ENCODE measurements at places on chromosomes 7 and 10. TPM values are rescaled to one million over a fixed set of nuclear protein-coding genes. Genes with fewer than 3 reads are reported as not detected.

DNA sequence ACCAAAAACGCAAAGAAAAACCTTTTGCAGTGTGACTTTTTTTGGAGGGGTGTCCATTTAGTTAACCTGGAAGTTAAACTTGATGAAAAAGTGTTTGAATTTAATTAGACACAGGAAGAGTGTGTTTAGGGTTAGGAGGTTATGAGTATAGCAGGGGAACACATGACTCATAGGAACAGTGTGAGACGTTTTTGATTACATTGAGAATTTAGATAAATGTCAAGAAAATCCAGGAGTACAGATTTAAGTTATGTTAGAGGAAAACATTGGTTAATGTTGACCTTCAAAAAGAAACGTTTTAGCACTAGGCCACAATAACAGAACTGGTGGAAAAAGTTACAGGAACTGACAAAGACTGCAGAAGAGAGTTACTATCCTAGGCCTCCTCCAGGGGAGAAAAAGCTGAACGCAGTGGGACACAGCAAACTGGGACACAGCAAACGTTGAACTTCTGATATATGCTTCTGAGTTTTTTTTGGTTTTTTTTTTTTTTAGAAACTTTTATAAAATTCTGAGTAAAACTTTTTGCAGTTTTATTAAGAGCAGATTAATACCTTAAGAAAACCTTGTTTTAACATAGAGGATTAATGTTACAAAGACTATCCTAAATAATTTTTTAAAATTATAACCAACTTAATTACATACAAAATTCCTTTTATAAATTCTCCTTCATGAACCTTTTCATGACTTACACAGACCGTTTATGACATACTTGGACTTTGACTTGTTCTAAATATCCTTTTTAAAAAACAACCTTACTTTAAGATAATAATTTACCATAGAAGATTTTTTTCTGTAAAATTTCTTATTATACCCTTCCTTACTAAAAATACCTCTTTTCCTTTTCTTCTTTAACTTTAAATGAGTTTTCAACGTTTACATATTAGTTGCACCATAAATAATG lies 22.2 kb downstream of the LANCL2 start:
- DNase-seq = no peak

The AGBL3 gene
- total RNA-seq = 8.1 TPM

DNA sequence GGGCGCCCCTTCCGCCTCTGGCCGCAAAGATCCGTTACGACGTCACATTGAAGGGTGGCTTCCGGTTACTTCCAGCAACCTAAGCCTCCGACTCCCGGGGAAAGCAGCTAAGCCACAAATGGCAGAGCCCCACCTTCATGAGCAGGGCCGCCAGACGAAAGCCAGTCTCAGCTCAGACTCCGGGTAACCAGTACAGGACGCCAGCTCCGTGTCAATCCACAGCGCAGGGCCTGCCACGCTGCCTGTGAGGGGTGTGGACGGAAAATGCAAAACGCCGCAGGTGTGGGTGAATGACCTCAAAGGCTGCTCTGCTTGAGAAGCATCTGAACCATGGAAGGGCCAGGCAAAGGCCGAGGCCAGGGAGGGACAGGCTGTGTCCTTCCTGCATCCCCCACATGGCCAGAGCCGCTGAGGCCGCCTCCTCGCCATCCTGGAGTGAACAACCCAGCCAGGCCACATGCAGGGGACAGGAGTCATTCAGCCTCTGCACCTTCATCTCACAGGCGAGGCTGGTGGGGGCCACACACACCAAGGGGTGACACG lies 53.5 kb upstream of the PPP2R2D start:
- no peak for DNase-seq

DNA sequence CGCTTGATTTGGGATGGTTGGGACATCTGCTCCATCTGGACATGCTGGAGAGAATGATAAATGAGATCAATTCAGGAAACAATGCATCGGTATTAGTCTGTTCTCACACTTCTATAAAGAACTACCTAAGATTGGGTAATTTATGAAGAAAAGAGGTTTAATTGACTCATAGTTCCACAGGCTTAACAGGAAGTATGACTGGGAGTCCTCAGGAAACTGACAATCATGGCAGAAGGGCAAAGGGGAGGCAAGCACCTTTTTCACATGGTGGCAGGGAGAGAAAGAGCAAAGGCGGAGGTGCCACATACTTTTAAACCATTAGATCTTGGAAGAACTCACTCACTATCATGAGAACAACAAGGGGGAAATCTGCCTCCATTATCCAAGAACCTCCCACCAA lies 16.8 kb upstream of the TSPAN12 start:
- DNase-seq = no peak

The SLC13A1 gene
- not detected for total RNA-seq

- no peak for DNase-seq
Observed at GRCh38 chr7:7688956-7689355, 29.5 kb downstream of the RPA3 start.

DNA sequence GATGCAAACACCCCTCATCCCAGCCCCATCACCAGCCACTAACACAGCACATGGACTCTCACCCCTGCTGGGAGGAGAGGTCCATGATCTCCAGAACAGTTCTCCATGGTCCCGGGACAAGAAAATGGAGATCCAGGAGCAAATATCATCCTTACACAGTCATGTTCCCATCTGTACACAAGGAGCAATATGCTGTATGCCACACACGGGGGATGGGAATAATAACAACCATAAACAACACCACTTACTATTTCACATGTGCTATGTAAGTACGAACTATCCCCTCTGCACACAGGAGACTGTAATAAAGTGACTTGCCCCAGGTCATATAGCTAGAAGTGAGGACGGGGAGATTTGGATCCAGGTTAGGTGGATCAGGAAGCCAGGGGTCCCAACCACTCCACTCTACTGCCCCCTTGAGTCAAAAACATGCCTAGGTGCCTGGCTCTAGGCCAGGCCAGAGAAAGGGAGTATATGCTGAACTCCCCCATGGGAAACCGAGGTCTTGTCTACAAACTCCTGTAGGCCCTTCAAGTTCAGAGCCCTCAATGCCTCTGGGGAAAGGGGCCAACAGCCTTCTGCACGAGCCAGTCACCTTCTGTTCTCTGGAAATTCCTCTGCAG lies 34.1 kb downstream of the LRRC20 start:
- no peak for DNase-seq

- DNase-seq = peak; percentile 46
Observed at GRCh38 chr10:98446151-98446660, 529 bp downstream of the HPS1 start.

DNA sequence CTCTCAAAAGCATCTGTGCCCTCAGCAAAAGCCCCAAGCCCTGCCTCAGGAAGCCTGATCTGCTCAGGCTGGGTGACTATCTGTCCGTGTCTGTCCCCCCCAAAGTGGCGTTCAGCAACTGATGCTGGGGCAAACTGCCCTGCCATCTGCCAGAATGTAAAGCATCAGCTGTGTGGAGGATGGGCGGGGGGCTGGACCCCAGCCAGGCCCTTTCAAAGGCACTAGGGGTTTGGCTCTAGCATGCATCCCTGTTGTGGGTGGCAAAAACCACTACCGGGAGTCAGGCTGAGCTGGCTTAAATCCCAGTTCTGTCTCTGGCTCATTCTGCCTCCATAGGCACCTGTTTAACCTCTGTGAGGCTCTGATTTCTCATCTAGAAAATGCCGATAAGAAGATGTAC lies 35.5 kb downstream of the GPRIN2 start:
- DNase-seq = no peak

DNA sequence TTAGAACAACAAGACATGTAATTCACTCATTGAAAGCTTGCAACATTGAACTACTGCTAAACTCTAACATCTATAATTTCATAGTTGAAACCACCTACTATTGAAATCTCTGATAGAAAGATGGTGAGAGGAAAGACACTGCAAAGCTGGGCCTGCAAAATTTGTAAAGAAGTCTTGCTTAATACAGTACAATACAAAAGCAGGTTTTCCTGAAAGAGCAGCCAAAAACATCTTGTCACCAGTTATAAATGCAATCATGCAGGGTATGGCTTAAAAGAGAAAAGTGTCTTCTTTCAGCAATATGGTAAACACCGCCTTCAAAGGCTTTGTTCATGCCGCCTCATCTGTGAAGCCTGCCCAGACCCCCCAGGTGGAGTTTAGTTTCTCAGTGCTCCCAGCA lies 109.2 kb downstream of the ANK3 start:
- no peak for DNase-seq

The POMZP3 gene
- 8.6 TPM for total RNA-seq

GRCh38 chr7:122984021-122984420 lies 11.5 kb downstream of the TAS2R16 start:
- DNase-seq = no peak

DNA sequence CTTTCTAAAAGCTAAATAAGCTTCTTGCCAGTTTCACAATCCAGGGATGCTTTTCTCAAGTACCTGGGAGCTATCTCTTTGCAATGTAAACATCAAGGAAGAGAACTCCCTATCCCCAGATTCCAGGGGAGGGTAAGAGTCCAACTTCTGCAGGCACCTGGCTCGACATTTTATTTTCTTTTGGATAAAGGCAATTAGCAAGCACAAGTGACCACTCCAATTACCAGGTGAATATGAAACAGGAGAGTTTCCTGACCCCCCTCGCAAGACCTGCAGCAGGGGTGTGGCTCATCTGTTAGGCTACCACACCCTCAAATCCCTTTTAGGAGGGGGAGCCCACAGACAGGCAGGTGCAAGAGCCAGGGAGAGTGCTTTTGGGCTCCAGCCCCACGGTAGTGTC lies 28.6 kb upstream of the LANCL2 start:
- no peak for DNase-seq

GRCh38 chr7:157991351-157991750 lies 596.3 kb downstream of the PTPRN2 start:
- DNase-seq = no peak

The CALY gene
- not detected for total RNA-seq

GRCh38 chr7:139387594-139387993 lies 27.9 kb downstream of the LUC7L2 start:
- DNase-seq = no peak

DNA sequence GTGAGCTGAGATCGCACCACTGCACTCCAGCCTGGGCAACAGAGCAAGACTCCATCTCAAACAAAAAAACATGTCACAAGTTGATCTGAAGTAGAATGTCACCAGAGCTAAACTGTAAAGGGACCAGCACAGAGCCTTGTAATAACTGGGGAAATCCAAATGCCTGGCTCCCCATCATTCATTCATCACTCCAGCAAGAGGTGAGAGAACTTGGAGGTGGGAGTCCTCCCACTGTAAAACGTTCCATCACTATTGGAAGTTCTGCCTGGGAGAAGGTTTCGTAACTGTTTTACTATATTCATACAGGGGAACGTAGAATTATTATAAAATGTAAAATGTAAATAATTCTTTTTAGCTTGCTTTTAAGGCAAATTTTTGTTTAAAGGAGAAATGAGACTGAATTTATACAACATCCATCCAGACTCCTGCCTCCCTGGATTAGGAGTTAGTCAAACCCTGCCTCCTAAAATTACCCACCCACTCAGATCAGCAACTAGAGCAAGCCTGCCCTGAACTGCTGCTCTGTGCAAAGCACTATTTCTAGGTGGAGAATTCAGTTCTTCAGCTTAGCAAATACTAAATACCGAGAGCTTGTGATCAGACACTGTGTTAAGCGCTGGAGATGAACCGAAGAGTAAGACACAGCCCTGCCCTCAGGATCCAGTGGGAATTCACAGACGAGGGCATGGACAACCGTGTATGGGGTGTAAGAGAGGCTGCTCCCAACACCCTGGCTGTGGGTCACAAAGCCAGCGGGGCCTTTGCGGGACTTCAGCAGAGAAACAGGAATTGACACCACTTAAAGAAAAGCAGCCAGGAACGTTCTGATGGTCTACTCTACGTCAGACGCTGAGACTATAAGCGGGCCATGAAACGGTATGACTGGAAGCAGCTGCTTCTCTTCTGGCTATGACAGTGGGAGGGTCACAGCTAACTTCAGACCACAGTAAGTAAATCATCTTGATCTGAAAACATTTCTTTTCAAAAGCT lies 208.3 kb downstream of the ZMYND11 start:
- DNase-seq = no peak

All from ovary (tissue), 10 donors.